Activated gamma-delta T cell treated with Interleukin-2 at 50 U/mL for 16 hours (primary cell): ENCODE measurements at places on chromosomes 5 and 9.

DNA sequence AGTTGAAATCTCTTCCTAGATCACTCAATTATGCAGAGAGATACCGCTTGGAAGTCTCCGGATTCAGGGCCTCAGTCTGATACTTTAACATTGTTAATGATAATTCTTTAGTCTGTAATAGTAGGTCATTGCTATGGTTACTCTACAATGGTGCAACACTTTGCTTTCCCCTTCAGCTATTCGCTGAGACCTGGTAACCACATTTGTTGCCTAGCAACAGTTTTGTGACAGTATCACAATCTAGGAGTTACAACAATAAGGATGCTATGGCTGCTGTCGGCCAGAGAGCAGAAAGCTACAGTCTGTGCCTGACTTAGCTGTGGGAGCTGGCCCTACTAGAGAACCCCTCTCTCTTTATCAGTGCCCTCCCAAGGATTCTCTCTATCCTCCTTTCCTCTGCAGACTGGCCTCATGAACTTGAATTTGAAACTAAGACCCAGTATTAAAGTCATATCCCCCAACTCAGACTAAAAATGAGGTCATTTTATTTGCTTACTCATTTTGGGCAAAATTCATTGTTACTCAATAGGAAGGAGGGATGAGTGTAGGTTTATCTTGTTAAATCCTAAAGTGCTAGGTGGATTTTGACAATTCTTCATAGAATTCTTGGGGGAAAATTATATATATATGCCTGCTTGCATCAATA, 39.3 kb downstream of the NR2F1 start:
- peak; percentile 23 for DNase-seq

- no peak for DNase-seq
Measured at GRCh38 chr5:163134061-163134460, 303.3 kb upstream of the CCNG1 start.

DNA sequence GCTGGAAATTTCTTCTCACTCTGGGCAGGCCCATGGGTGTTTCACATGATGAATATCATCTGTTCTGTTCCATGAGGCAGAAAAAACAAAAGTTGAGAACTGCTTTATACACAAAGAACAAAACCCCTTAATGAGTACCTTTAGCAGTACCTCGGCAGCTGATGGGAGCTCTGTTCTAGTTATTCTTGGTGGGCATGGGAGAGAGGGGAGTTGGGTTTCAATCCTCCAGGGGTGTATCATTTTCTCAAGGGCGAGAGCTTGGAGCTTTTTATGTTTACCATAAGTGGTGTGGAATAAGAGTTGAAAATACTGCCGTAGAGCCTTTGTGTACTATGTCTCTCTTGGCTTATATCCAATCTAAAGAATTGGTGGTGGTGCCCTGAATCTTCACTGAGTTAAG, 103.3 kb upstream of the ZNF608 start:
- DNase-seq: no peak

- no peak for DNase-seq
Measured at GRCh38 chr9:132985071-132985350, 6.5 kb downstream of the GFI1B start.

- no peak for DNase-seq
Measured at GRCh38 chr5:113034182-113034773, 57.7 kb downstream of the DCP2 start.

DNA sequence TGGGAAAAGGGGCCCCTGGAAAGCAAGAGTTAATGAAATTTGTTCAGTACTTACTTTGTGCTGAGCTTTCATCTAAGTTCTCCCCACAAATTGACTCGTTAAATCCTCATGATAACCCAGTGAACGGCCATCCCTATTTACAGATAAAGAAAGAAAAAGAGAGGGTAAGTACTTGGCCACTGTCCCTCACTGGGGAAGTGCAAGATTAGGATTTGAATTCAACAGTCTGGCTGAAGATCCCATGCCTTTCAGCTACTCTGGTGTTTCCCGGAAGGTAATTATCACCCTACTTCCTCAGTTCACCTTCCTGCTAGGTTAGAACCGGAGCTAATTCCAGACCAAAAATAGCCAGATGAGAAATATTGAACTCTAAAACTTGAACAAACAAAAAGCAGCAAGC, 269.2 kb upstream of the TLE4 start:
- DNase-seq: no peak

GRCh38 chr9:76267284-76267652, 127.0 kb downstream of the RFK start:
- DNase-seq: no peak

DNA sequence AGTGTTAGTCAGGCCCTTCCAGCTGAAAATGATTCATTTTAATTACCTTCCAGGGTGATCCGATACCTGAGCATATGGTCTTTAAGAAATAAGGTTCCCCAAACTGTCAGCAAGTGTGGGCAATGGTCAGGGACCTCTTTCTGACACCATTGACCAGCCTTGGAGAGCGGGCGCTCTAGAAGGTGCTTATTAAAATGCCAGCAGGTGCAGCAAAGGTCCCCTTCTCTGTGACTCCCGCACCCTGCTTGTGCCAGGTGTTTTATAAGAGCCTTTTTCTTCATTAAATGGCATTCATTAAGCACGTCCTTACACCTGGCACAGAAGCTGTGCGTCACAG, 85.3 kb downstream of the MVB12B start:
- DNase-seq: no peak

DNA sequence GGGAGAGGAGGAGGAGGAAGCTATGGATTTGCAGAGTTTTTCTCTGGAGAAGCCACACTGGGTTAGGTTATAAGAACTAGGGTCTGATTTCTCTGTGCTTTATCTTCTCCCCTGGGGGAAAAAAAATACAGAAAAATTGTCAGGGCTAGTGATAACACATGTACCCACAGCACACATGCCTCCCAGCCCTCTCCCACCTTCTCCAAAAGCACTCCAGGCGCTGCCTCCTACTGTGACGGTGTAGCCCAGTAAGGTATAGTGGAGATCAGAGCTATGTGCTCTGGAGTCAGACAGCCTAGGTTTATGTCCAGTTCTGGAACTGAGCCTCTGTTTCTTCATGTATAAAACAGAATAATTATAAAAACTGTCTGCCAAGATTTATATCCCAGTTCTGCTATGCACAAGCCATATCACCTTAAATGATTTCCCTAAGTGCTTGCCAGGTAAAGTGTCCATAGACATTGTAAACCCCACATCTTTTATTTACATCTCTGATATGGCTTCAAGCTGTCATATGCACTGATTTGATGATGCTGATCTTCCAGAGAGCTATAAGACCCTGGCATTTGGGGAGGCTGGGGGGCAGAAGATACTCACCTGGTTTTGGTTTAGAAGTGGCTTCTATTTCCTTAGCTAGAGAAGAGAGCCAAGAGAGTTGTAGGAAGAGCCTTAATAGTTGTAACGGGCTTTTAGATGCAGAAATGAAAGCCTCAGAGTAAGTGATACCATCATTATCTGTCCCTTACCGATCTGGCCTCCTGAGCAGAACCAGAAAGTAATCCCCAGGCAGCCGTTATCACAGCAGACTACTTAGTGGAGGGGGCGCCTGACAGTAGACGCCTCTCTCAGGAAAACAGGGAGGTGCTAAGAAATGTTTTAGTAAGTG, 7.6 kb downstream of the SLC1A3 start:
- DNase-seq: no peak

DNA sequence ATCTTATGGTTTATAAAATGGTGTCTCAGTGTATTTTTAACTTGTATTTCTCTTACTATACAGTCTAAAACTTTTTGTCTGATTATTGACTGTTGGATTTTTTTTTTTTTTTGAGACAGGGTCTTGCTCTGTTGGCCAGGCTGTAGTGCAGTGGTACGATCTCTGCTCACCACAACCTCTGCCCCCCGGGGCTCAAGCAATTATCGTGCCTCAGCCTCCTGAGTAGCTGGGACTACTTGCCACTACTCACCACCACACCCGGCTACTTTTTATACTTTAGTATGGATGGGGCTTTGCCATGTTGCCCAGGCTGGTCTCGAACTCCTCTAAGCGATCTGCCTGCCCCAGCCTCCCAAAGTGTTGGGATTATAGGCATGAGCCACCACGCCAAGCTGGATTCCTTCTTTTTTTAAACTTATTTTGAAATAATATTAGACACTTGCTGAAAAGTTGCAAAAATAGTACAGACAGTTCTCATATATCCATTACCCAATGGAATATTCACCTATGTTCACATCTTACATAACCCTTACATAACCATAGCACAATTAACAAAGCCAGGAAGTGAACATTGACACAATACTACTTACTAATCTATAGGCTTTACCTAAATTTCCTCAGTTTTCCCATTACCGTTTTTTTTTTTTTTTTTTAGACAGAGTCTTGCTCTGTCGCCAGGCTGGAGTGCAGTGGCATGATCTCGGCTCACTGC, 47.2 kb downstream of the STOM start:
- no peak for DNase-seq

DNA sequence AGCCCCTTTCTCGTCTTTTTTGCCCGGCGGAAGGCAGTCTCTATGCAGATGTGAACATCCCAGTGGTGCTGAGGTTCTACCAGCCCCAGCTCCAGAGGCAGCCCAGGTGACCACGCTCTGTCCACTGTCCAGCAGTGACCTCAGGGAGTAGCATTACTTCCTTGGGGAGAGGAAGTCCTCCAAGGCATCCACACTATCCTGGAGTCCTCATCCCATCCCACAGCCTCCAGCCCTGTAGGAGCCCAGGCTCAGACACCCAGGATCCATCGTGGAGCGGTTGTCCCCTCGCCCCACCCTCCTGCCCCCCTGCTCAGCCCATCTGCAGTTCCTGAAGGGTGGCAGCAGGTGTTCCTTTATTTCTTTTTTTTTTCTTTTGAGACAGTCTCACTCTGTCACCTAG, 294.5 kb upstream of the IRX4 start:
- no peak for DNase-seq

DNA sequence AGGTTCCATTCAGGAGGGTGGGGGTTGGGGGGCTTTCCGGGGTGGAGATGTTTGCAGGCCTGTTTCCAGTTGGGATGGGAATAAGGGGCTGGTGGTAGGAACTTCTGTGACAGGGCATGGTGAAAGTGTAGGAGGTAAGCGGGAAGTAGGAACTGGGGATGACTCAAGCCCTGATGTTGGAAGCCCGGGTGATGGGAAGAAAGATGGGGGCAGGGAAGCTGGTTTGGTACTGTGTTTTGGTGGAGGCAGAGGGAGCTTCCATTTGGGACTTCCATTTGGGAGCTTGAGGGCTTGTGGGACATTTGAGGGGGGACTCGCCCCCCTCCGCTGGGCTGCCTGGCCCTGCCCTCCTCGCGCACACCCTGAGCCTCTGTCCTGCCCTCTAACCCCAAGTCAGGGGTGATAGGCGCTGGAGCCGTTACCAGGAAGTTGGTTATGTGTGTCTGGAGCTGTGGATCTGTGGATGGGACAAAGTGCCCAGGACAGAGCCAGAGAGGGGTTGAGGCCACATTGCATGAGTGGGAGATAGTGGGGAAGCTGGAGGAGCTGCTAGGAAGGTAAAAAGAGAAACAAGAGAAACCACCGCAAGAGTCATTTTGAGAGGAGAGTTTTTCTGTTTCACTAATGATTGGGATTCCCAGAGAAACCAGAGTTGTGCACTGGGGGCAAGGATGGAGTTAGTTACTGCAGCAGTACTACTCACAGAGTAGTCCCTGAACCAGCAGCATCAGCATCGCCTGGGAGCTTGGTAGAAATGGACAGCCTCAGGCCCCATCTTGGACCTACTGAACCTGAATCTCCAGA, 6.6 kb downstream of the RGS14 start:
- DNase-seq: no peak

DNA sequence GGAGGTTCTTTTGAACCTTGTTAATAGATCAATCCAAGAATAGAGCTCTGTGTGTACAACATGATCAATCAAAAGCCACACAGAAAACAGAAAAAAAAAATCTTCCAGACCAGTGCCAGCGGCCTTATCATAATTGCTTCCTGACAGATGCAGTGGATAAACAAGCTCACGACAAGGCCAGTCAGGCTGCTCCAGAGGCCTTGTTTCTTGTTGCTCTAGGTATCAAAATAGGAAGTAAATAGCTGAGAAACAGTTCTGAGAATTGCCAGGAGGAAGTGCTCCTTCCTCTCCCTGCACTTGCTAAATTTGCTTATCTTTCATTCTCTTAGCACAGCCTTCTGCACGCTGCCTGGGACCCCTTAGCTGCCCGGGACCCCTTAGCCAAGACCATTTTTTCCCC, 199.0 kb upstream of the TARS1 start:
- DNase-seq: no peak

DNA sequence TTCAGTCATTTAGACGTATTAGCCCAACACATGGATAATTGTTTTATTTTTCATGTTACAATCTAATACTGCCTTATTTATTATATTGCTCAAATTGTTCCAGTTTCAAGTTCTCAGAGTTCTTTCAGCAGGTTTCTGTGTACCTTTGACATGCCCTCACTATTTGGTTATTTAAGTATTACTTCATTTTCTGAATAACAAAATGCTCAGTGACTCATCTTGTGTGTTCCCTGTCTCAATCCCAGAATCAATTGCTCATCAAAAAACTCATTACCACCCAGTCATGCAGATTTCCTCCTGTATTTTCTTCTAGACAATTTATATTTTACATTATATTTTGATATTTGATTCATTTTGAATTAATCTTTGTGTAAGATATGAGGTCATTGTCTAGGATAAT, 562.6 kb downstream of the ANXA1 start:
- no peak for DNase-seq

GRCh38 chr5:93054424-93055163, 526.4 kb downstream of the NR2F1-AS1 start:
- DNase-seq: no peak
